Breast epithelium (tissue), 4 donors: ENCODE measurements at places on chromosomes 1 and 21.

- H3K4me1 ChIP-seq: peaks cover 3% of the 10 kb centered on the region
- peak; percentile 78 for DNase-seq
- peak overlapping the region; percentile 33 for H3K27ac ChIP-seq
- no peaks in the 10 kb centered on the region for H3K27me3 ChIP-seq
- no peaks in the 10 kb centered on the region for H3K36me3 ChIP-seq
Observed at GRCh38 chr1:174875306-174875705, 124.4 kb upstream of the CACYBP start.

DNA sequence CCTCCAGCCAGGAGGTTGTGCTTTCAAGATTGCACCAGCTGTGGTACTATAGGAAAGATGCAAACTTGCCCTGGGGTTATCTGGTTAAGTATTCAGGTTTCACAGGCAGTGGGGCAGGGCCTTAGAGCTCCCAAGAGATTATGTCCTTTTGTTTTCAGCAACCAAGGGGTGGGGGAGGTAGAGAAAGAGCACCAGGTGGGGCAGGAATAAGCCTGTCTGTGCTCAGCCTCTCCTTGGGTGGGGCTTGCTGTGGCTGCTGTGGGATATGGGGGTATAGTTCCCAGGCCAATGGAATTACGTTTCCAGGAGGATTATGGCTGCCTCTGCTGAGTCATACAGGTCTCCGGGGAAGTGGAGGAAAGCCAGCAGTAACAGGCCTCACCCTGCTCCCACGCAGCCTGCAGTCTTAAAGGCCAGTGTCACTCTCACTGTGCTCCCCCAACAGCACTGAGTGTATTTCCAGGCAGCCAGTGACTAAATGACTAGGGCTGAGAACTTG, 508.6 kb downstream of the RWDD3 start:
- no peaks in the 10 kb centered on the region for H3K4me1 ChIP-seq
- H3K36me3 ChIP-seq: no peaks in the 10 kb centered on the region
- no peak for DNase-seq
- H3K27ac ChIP-seq: no peak overlapping the region

- H3K27ac ChIP-seq: no peak overlapping the region
- DNase-seq: no peak
- H3K27me3 ChIP-seq: no peaks in the 10 kb centered on the region
- no peaks in the 10 kb centered on the region for H3K4me1 ChIP-seq
Observed at GRCh38 chr1:22646384-22646783, 3.0 kb downstream of the C1QC start.

- no peak overlapping the region for H3K4me3 ChIP-seq
- H3K4me1 ChIP-seq: no peaks in the 10 kb centered on the region
- no peaks in the 10 kb centered on the region for H3K27me3 ChIP-seq
Observed at GRCh38 chr1:230957580-230957989, 21.1 kb downstream of the TTC13 start.

DNA sequence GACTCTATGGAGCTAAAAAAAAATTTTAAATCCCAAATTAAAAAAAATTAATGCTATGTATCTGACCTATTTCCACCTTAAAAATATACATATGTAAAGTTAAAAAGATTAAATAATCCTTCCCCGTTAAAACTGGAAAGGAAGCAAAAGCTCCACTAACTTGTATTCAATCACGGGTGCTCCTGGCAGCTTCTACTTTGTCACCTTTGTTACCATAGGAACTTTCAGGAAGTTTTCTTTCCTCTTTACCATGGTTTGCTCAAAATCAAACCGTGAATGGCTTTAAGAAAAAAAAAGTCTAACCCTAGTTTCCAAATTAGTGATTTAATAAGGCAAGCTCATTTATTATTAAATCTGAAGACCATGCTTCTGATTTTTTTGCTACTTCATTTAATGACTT, 3.5 kb downstream of the GPATCH2 start:
- no peak for DNase-seq
- H3K27me3 ChIP-seq: no peaks in the 10 kb centered on the region
- no peaks in the 10 kb centered on the region for H3K36me3 ChIP-seq
- no peaks in the 10 kb centered on the region for H3K4me1 ChIP-seq
- no peak overlapping the region for H3K27ac ChIP-seq
- no peak overlapping the region for H3K4me3 ChIP-seq

GRCh38 chr1:223341121-223341520, 22.9 kb downstream of the SUSD4 start:
- H3K36me3 ChIP-seq: no peaks in the 10 kb centered on the region

DNA sequence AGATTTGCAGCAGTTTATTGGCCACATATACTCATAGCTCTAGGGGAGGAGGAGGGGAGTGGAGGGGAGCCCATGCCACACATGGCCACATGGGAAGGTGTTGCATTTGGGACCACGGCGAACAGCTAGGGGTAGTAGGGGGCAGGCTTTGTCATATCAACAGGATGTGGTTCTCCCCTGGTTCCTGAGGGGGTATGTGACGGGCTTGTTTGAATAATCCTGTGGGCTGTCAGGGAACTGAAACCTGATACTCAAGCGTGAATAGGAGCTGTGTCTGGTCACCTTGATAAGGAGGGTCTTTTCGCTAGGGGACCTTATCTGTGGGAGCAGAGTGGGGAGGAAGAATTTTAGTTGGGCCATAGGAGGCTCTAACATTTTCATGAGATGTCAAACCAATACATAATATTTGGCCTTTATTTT, 264.7 kb downstream of the CTH start:
- no peaks in the 10 kb centered on the region for H3K36me3 ChIP-seq
- H3K27me3 ChIP-seq: no peaks in the 10 kb centered on the region
- no peaks in the 10 kb centered on the region for H3K4me1 ChIP-seq
- DNase-seq: no peak
- H3K4me3 ChIP-seq: no peak overlapping the region

DNA sequence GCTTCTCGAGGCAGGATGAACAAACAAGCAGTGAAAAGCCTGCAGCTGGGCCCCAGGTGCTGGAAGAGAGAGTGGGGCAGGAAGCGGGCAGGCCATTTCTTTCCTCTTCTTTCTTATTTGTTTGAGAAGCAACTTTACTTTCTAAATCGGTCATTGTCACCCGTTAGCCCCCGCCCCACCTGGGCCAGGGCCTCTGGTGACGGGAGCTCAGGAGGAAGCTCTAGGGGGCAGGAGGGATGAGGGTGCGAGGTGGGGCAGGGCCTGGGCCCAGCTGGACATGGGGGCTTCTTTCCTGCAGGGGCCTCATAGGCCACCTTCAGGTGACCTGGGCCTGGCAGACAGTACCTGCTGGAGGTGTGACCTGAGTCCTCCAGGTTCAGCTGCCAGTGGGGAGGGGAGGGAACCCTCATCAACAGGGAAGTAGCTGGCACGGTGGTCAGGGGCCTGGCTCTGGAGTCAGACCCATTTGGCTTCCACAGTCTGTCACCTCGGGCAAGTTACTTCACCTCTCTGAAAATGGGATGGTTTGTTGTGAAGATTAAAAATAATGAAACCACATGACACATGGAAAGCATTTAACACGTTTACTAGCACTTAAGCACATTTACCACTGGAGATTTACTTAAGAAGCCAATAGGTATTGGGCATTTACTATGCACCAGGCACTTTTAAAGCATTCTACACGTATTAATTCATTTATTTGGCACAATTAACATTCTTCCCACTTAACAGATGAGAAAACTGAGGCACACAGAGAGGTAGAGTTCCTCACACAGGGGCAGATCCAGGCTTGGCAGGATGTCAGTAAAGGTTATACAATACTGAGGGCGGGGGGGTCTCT, 54.1 kb upstream of the ID3 start:
- H3K4me3 ChIP-seq: no peak overlapping the region
- no peaks in the 10 kb centered on the region for H3K36me3 ChIP-seq
- no peaks in the 10 kb centered on the region for H3K27me3 ChIP-seq

- no peak for DNase-seq
- no peak overlapping the region for H3K27ac ChIP-seq
- no peaks in the 10 kb centered on the region for H3K4me1 ChIP-seq
- no peaks in the 10 kb centered on the region for H3K27me3 ChIP-seq
- no peaks in the 10 kb centered on the region for H3K36me3 ChIP-seq
- no peak overlapping the region for H3K4me3 ChIP-seq
Observed at GRCh38 chr1:234512451-234512861, 33.5 kb upstream of the TARBP1 start.

GRCh38 chr1:183075861-183076260, 52.6 kb downstream of the LAMC1 start:
- no peaks in the 10 kb centered on the region for H3K36me3 ChIP-seq
- DNase-seq: no peak
- no peaks in the 10 kb centered on the region for H3K27me3 ChIP-seq
- no peak overlapping the region for H3K4me3 ChIP-seq

- no peaks in the 10 kb centered on the region for H3K4me1 ChIP-seq
- H3K36me3 ChIP-seq: no peaks in the 10 kb centered on the region
Observed at GRCh38 chr1:91135799-91136198, 114.0 kb upstream of the ZNF644 start.

- DNase-seq: no peak
- no peaks in the 10 kb centered on the region for H3K4me1 ChIP-seq
- H3K36me3 ChIP-seq: no peaks in the 10 kb centered on the region
- no peak overlapping the region for H3K27ac ChIP-seq
- H3K27me3 ChIP-seq: no peaks in the 10 kb centered on the region
Observed at GRCh38 chr1:226875641-226876295, 5.4 kb downstream of the PSEN2 start.

- no peaks in the 10 kb centered on the region for H3K4me1 ChIP-seq
- no peaks in the 10 kb centered on the region for H3K27me3 ChIP-seq
- no peak for DNase-seq
- no peak overlapping the region for H3K4me3 ChIP-seq
- no peak overlapping the region for H3K27ac ChIP-seq
Observed at GRCh38 chr1:87215592-87215991, 113.1 kb upstream of the LMO4 start.
